ENCODE measurements at places on chromosomes 5 and 9.

- H3K27ac ChIP-seq, result no peak overlapping the region
- no peak for DNase-seq
- no peaks in the 10 kb centered on the region for H3K4me1 ChIP-seq
- no peaks in the 10 kb centered on the region for H3K36me3 ChIP-seq
Measured at GRCh38 chr9:4386819-4387218, 87.0 kb upstream of the GLIS3 start.

GRCh38 chr5:88872971-88873370 is 10.0 kb downstream of the MEF2C start:
- no peak overlapping the region for H3K4me3 ChIP-seq
- H3K4me1 ChIP-seq, result no peaks in the 10 kb centered on the region
- DNase-seq, result no peak
- H3K27ac ChIP-seq, result no peak overlapping the region
- H3K36me3 ChIP-seq, result no peaks in the 10 kb centered on the region

DNA sequence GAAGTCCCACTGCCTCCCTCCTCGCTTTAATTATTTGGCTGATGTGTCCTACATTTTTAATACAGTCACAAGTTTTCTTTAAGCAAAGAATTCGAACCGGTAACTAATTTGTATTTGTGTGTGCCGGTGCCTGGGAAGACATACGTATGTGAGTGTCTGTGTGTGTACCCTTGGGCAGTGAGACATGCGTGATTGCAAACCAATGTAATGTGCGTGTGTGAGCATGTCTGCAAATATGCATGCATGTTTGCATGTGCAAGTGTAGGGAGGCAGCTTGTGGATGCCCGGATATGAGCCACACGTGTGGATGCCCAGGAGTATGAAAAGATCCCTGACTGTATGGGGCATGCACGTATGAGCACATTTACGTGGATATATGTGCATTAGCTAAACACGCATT is 44.4 kb upstream of the NEK6 start:
- no peaks in the 10 kb centered on the region for H3K36me3 ChIP-seq
- no peaks in the 10 kb centered on the region for H3K27me3 ChIP-seq
- no peak overlapping the region for H3K4me3 ChIP-seq
- H3K4me1 ChIP-seq, result no peaks in the 10 kb centered on the region

DNA sequence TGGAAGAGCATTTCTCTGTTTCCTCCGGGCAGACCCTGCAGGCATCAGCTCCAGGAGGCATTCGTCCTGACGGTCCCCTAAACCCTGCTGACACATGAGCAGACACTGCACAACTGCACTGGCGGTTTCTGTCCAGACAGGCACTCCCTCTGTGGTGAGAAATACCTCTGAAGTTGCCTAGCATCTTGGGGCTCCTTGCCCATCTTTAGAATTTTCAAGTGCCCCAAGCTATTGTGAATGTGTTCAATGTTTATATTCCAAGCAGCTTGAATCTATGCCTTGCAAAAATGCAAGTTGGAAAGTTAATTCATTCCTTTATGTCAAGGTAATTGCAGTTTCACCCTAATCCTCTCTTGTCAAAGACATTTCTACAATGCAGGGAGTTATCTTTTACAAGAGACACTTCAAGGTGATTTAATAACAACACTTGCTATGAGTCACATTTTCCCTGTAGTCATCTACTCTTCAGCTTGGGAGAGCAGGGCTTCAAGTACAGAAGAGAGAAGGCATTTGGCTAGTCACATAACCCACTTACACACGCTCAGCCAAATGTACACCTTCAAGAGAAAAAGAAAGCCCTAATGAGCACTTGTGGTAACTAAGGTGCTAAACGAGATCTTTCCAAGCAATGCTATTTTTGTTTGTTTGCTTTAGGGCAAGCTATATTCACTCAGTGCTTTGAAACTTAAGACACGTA is 302.5 kb downstream of the MLLT3 start:
- no peak overlapping the region for H3K27ac ChIP-seq
- H3K4me1 ChIP-seq, result no peaks in the 10 kb centered on the region
- H3K36me3 ChIP-seq, result no peaks in the 10 kb centered on the region
- DNase-seq, result no peak

DNA sequence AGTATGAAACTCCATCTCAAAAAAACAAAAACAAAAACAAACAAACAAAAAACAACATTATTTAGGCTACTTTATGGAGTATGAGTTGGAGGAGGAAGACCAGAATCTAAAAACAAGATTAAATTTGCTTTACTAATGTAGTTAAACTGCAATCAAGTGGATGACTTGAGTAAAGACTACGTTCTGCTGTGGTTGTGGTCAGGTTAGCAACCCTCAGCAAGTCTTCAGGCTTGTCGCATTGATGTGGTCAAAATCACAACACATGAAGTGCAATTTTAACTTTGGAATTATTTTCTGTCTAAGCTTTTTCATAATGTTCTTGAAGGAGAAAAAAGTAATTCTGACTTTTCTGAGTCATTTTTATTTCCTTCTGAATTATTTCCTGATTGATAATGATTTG is 43.1 kb downstream of the PDE6A start:
- no peaks in the 10 kb centered on the region for H3K4me1 ChIP-seq
- no peak overlapping the region for H3K4me3 ChIP-seq
- H3K27me3 ChIP-seq, result no peaks in the 10 kb centered on the region
- H3K27ac ChIP-seq, result no peak overlapping the region
- H3K36me3 ChIP-seq, result no peaks in the 10 kb centered on the region
- DNase-seq, result no peak

GRCh38 chr9:124684169-124684568 is 86.9 kb downstream of the NR6A1 start:
- H3K4me3 ChIP-seq, result no peak overlapping the region
- no peaks in the 10 kb centered on the region for H3K4me1 ChIP-seq
- no peak for DNase-seq
- H3K27ac ChIP-seq, result no peak overlapping the region
- H3K27me3 ChIP-seq, result no peaks in the 10 kb centered on the region

GRCh38 chr5:56565283-56565615 is 250.1 kb upstream of the MAP3K1 start:
- H3K27me3 ChIP-seq, result no peaks in the 10 kb centered on the region
- H3K4me1 ChIP-seq, result peaks cover 1% of the 10 kb centered on the region
- no peaks in the 10 kb centered on the region for H3K36me3 ChIP-seq
- DNase-seq, result no peak
- no peak overlapping the region for H3K27ac ChIP-seq
- no peak overlapping the region for H3K4me3 ChIP-seq

- no peaks in the 10 kb centered on the region for H3K27me3 ChIP-seq
- no peak overlapping the region for H3K27ac ChIP-seq
- peaks cover 3% of the 10 kb centered on the region for H3K4me1 ChIP-seq
- H3K4me3 ChIP-seq, result no peak overlapping the region
Measured at GRCh38 chr5:78979909-78980308, 5.2 kb downstream of the ARSB start.

GRCh38 chr9:121350993-121351561 is 19.0 kb downstream of the STOM start:
- H3K27me3 ChIP-seq, result no peaks in the 10 kb centered on the region
- H3K4me1 ChIP-seq, result peaks cover 28% of the 10 kb centered on the region
- no peak overlapping the region for H3K4me3 ChIP-seq

GRCh38 chr5:113806250-113806649 is 292.8 kb downstream of the YTHDC2 start:
- H3K4me1 ChIP-seq, result peaks cover 2% of the 10 kb centered on the region
- H3K36me3 ChIP-seq, result no peaks in the 10 kb centered on the region
- H3K27me3 ChIP-seq, result no peaks in the 10 kb centered on the region
- H3K27ac ChIP-seq, result no peak overlapping the region
- no peak overlapping the region for H3K4me3 ChIP-seq
